ENCODE measurements at places on chromosomes 12 and 14. TPM values are rescaled to one million over a fixed set of nuclear protein-coding genes. Genes with fewer than 3 reads are reported as not detected.

MMP19 gene
- 3.8 TPM for polyA plus RNA-seq

TSHR gene
- 0.84 TPM for polyA plus RNA-seq

SPRYD3 gene
- polyA plus RNA-seq, result 17.4 TPM

ZFYVE21 gene
- 44.2 TPM for polyA plus RNA-seq

ARHGDIB gene
- 36.6 TPM for polyA plus RNA-seq

CHPT1 gene
- 27.9 TPM for polyA plus RNA-seq

CD27 gene
- polyA plus RNA-seq, result 0.71 TPM

KRT5 gene
- polyA plus RNA-seq, result 12.2 TPM

TCP11L2 gene
- polyA plus RNA-seq, result 11.3 TPM

C12orf54 gene
- polyA plus RNA-seq, result 0.72 TPM

TAS2R7 gene
- polyA plus RNA-seq, result not detected

SERPINA12 gene
- polyA plus RNA-seq, result not detected

MIP gene
- polyA plus RNA-seq, result not detected

PRPH gene
- polyA plus RNA-seq, result 1.4 TPM

TAS2R13 gene
- polyA plus RNA-seq, result not detected

HOXC12 gene
- polyA plus RNA-seq, result 0.48 TPM

DCP1B gene
- polyA plus RNA-seq, result 11.6 TPM

C12orf56 gene
- polyA plus RNA-seq, result 2.7 TPM

CNTN1 gene
- 28.7 TPM for polyA plus RNA-seq

DPPA3 gene
- not detected for polyA plus RNA-seq

CPM gene
- 4.6 TPM for polyA plus RNA-seq

SERPINA9 gene
- polyA plus RNA-seq, result not detected

TAS2R46 gene
- polyA plus RNA-seq, result not detected

MYH7 gene
- polyA plus RNA-seq, result 525 TPM

GYS2 gene
- polyA plus RNA-seq, result 0.06 TPM

KRT75 gene
- polyA plus RNA-seq, result not detected

CSRP2 gene
- polyA plus RNA-seq, result 21.8 TPM

GPR84 gene
- 0.17 TPM for polyA plus RNA-seq

TOMM20L gene
- polyA plus RNA-seq, result 1.8 TPM

PLCZ1 gene
- not detected for polyA plus RNA-seq

TMPRSS12 gene
- 0.18 TPM for polyA plus RNA-seq

TOX4 gene
- polyA plus RNA-seq, result 47.0 TPM

ABCB9 gene
- polyA plus RNA-seq, result 4.3 TPM
